ENCODE measurements at places on chromosomes 1 and 21. TPM values are rescaled to one million over a fixed set of nuclear protein-coding genes. Genes with fewer than 3 reads are reported as not detected.
A peak's percentile ranks its signal among the peaks of the same experiment; 100 is the strongest.

GRCh38 chr1:116019653-116020253, 43.4 kb downstream of the SLC22A15 start:
- no peak overlapping the region for H3K27ac ChIP-seq
- DNase-seq: no peak
- no peaks in the 10 kb centered on the region for H3K27me3 ChIP-seq

The PDPN gene
- 35.1 TPM for total RNA-seq

GRCh38 chr21:39348040-39348354, 891 bp downstream of the HMGN1 start:
- peak overlapping the region; percentile 63 for H3K27ac ChIP-seq
- peaks cover 55% of the 10 kb centered on the region for H3K36me3 ChIP-seq
- H3K4me1 ChIP-seq: peaks cover 34% of the 10 kb centered on the region
- peak overlapping the region; percentile 89 for H3K4me3 ChIP-seq
- DNase-seq: no peak

The HMGN2 gene
- 302 TPM for total RNA-seq

The RGS5 gene
- 12.9 TPM for total RNA-seq

The ATP13A2 gene
- 61.3 TPM for total RNA-seq

DNA sequence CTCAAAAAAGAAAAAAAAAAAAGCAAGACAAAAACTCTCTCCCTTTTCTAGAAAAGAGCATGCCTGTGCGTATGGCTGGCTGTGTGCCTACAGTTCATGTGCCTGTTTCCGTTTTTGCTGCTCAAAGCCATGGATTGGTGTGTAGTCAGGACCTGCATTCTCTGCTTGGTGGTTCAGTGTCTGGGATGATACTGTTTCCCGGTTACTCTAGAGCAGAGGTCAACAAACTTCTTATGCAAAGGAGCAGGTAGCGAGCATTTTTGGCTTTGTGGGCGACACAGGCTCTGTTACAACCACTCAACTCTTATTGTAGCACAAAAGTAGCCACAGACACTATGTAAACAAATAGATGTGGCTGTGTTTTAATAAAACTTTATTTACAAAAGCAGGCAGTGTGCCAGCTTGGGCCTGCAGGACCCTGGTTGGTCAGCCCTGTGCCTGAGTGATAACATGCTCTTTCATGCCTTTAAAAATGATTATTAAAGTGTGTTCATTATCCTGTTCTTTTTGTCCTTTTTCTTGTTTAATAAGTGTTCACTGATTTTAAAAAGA, 524.2 kb downstream of the KIF26B start:
- H3K36me3 ChIP-seq: no peaks in the 10 kb centered on the region
- no peaks in the 10 kb centered on the region for H3K4me1 ChIP-seq
- H3K4me3 ChIP-seq: no peak overlapping the region

GRCh38 chr21:44999428-44999971, 59.7 kb downstream of the SLX9 start:
- no peak overlapping the region for H3K4me3 ChIP-seq
- no peaks in the 10 kb centered on the region for H3K27me3 ChIP-seq
- peaks cover 7% of the 10 kb centered on the region for H3K4me1 ChIP-seq
- no peak overlapping the region for H3K27ac ChIP-seq

- peak overlapping the region; percentile 16 for H3K27ac ChIP-seq
- DNase-seq: no peak
- no peaks in the 10 kb centered on the region for H3K36me3 ChIP-seq
- H3K4me3 ChIP-seq: no peak overlapping the region
Measured at GRCh38 chr1:81230983-81231728, 569.6 kb upstream of the ADGRL2 start.

GRCh38 chr1:90414201-90414600, 302.9 kb downstream of the BARHL2 start:
- no peaks in the 10 kb centered on the region for H3K36me3 ChIP-seq
- no peaks in the 10 kb centered on the region for H3K27me3 ChIP-seq
- no peak overlapping the region for H3K4me3 ChIP-seq
- no peak for DNase-seq

DNA sequence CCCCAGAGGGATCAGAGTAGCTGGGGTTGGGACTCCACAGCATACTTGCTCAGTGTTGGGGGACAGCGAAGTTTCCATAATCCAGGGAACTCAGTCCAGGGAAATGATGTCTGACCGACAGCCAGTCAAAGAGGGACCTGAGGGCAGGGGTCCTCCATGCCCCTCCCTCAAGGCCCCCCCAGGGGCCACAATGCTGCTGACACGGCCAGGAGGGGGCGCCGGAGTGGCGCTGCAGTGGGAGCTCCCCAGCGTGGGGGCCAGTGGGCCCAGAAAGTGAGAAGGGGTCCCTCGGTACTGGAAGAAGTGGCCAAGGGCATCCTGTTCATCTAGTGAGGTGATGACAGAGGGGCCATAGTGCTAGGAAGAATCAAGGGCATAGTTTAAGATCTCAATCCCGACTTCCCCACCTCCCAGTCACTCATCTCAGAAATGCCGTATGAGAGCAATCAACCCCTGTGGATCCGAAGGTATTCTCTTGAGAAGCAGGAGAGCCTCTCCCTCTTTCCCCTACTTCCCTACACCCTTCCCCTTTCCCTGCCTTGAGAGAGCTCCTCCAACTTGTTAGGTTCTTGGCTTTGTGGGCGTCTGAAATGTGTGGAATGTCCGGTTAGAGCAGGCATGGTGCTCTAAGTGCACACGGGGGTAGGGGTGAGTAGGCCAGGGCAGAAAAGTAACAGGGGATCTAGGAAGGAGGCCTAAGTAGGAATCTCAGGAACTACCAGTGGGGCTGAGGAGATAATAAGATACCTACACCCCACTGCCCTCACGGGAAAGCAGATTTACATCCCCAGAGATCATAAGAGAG, 4.1 kb downstream of the NUDT17 start:
- no peak overlapping the region for H3K4me3 ChIP-seq
- H3K27ac ChIP-seq: no peak overlapping the region
- H3K4me1 ChIP-seq: peaks cover 16% of the 10 kb centered on the region
- no peaks in the 10 kb centered on the region for H3K27me3 ChIP-seq

DNA sequence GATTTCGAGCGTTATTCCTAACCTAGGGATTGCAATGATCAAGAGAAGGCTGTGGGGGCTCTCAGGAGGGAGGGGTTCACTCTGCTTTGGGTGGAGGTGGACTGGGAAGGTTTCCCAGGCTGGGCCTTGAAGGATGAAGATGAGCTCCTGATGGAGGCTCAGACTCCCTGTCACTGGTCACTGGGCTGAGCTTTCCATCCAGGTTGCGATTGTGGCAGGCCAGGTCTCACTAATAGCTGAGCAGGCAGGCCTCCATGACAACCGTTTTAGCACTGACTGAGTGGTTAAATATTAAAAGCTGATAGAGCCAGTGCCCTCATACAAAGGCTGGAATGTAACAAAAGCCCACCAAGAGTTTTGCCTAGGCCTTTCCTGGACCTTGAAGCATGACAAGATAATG, 36.2 kb upstream of the EFCAB14 start:
- no peak overlapping the region for H3K4me3 ChIP-seq
- no peaks in the 10 kb centered on the region for H3K36me3 ChIP-seq
- peak overlapping the region; percentile 32 for H3K27ac ChIP-seq

DNA sequence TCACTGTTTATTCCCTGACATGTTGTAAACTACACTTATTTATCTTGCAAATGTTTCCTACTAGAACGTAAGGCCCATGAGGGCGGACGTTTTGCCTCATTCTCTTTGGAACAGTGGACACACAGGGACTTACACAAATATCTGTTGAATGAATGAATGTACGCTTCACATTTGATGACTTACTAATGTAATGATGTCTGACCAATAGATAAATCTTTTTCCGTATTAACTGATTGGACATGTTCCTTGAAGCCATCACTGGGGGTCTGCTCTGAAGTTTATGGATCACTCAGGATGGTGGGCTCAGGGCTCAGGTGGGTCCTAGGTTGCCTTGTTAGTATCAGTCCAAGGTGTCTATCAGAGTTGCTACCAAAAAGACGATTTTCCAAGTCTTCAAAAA, 763.2 kb upstream of the TPTE start:
- no peaks in the 10 kb centered on the region for H3K4me1 ChIP-seq
- H3K27ac ChIP-seq: no peak overlapping the region
- no peaks in the 10 kb centered on the region for H3K27me3 ChIP-seq
- no peaks in the 10 kb centered on the region for H3K36me3 ChIP-seq
- H3K4me3 ChIP-seq: no peak overlapping the region
- no peak for DNase-seq

GRCh38 chr1:183807549-183808168, 2.7 kb downstream of the RGL1 start:
- no peaks in the 10 kb centered on the region for H3K27me3 ChIP-seq
- peaks cover 21% of the 10 kb centered on the region for H3K4me1 ChIP-seq
- no peak overlapping the region for H3K27ac ChIP-seq
- H3K4me3 ChIP-seq: no peak overlapping the region

DNA sequence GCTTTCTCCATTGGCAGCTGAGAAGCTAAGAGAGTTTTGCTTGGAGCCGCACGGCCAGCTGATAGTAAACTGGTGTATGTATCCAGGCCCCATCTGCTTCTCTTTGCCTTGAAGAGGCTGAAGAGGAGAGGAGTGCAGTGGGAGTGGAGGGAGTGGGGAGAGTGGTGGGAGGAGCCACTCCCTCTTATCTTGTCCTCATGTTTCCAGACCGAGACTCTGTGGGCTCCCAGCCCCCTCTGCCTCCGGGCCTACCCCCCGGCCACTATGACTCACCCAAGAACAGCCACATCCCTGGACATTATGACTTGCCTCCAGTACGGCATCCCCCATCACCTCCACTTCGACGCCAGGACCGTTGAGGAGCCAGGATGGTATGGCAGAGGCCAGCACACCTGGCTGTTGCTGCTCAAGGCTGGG, 6.0 kb upstream of the LRRC71 start:
- peaks cover 4% of the 10 kb centered on the region for H3K36me3 ChIP-seq
- H3K27me3 ChIP-seq: peaks cover 13% of the 10 kb centered on the region
- no peak overlapping the region for H3K4me3 ChIP-seq
- H3K4me1 ChIP-seq: peaks cover 20% of the 10 kb centered on the region

The ATP5PO gene
- total RNA-seq: 196 TPM

DNA sequence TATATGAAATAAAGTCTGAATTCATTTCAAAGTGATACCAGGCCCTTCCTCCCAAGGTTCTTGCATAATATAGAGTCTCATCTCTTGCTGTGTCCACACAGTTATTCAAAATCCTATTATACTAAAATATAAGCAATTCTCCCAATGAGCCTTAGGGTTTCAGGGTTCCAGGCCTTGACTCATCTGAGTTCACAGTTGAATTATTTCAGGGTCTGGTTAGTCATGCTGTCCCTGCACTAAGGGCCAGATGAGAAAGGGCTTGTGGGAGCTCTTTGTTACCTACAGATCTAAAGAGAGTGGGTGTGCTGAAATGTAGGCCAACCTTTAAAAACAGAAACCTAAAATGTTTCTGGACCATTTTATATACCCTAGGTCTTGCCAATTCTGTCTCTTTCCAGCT, 337.5 kb upstream of the LRRC7 start:
- H3K4me3 ChIP-seq: no peak overlapping the region
- DNase-seq: no peak

The TRIM67 gene
- not detected for total RNA-seq

The CNR2 gene
- total RNA-seq: not detected

DNA sequence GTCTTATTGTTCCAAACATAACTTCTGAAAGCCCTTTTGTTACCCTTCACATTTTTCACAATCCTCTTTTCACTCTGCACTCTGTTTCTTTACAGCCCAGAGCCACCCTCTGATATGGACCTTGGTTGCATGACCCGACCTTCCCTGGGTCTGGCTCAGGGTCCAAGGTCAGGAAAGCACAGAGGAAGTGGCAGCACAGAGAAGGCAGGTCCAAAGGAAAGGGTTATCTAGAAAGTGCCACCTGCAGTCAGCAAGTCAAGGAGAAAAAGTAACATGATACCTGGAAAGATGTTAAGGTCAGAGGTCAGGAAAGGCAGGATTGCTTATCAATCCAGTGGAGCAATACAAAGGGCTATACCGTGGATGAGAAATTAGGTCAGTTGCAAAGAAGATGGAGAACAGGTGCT, 18.4 kb downstream of the BCAR3 start:
- no peak for DNase-seq
- no peaks in the 10 kb centered on the region for H3K27me3 ChIP-seq
- H3K27ac ChIP-seq: peak overlapping the region; percentile 91
- H3K36me3 ChIP-seq: peaks cover 71% of the 10 kb centered on the region
- no peak overlapping the region for H3K4me3 ChIP-seq

DNA sequence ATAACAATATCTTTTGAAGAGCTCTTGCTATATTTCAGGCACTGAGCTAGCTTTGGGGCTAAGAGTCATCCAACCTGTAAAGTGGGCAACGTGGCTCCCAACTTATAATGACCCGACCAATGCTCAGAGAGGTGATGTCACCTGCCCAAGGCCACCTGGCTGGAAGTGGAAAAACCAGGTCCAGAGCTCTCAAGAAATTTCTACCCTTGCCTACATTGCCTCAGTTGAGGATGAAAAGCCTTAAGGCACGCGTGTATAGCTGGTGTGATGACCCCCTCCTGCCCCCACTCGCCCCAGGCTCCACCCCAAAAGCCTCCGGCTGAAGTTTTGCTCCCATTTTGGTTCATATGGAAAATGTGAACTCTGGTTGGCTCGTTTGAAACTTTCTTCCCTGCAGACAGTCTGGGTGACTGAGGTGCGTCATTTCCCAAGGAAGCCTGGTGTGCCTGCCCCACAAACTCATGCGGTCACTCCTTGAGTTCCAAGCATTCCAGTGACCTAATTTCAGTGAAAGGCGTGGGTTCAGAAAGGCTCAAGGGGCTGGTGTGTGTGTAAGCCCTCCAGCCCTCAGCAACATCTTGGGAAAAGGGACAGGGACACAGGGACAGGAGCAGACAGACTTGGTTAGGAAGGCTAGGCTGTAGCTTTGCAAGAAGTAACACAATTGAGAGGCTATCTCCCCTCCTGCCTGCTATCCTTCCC, 20.5 kb downstream of the HTR1D start:
- H3K36me3 ChIP-seq: peaks cover 6% of the 10 kb centered on the region
- H3K27ac ChIP-seq: peak overlapping the region; percentile 89
- peak; percentile 92 for DNase-seq
- peaks cover 39% of the 10 kb centered on the region for H3K4me1 ChIP-seq
- H3K27me3 ChIP-seq: no peaks in the 10 kb centered on the region

DNA sequence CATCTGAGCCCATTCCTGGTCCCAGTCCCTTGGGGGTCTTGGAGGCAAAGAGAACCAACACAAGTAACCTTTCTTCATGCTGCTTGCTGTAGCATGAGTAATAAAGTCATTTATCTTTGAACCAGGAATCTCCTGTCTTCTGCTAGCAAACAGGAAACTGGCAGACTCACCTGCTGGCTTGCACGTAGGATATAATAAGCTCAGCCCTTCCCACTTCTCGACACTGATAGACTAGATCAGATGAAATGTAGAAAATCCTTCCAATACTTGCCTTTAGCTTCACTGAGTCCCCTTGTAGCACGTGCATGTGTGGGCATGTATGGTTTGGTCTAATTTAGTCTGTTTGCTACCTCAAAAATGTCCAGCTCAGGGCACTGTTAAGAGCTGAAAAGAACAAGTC, 6.5 kb upstream of the TFF2 start:
- H3K27me3 ChIP-seq: peaks cover 29% of the 10 kb centered on the region
- H3K4me3 ChIP-seq: no peak overlapping the region
- H3K36me3 ChIP-seq: peaks cover 6% of the 10 kb centered on the region
- no peaks in the 10 kb centered on the region for H3K4me1 ChIP-seq
- no peak for DNase-seq
- H3K27ac ChIP-seq: no peak overlapping the region

GRCh38 chr21:45228171-45228641, 59.5 kb downstream of the POFUT2 start:
- peaks cover 11% of the 10 kb centered on the region for H3K4me1 ChIP-seq
- H3K4me3 ChIP-seq: no peak overlapping the region
- no peak overlapping the region for H3K27ac ChIP-seq
- DNase-seq: peak; percentile 81
- H3K36me3 ChIP-seq: peaks cover 5% of the 10 kb centered on the region

All from MCF 10A (cell line).